ENCODE measurements at places on chromosomes 7 and 10.

GRCh38 chr7:99653754-99654153 lies 26.0 kb downstream of the CYP3A5 start:
- no peak for DNase-seq

DNA sequence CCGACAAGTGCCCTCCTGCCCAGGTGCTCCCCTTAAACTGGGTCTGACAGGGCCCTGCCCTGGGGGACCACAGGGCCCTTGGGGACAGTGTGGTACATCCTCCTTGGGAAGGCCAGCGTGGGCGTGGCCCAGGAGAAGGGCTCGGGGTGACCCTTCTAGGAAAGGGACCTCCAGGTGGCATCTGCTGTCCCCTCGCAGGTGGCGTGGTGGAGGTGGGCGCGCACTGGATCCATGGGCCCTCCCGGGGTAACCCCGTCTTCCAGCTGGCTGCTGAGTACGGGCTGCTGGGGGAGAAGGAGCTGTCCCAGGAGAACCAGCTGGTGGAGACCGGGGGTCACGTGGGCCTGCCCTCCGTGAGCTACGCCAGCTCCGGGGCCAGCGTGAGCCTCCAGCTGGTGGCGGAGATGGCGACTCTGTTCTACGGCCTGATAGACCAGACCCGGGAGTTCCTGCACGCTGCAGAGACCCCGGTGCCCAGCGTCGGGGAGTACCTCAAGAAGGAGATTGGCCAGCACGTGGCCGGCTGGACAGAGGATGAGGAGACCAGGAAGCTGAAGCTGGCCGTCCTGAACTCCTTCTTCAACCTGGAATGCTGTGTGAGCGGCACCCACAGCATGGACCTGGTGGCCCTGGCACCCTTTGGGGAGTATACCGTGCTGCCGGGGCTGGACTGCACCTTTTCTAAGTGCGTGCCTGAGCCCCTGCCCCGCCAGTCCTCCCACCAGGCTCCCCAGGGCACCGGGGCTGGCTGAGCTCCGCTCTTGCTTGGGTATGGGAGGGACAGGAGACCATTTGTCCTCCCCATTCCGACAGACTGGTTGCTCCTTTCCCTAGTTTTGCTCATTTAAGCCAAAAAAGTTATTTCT lies 972 bp downstream of the PAOX start:
- DNase-seq = peak; percentile 11

DNA sequence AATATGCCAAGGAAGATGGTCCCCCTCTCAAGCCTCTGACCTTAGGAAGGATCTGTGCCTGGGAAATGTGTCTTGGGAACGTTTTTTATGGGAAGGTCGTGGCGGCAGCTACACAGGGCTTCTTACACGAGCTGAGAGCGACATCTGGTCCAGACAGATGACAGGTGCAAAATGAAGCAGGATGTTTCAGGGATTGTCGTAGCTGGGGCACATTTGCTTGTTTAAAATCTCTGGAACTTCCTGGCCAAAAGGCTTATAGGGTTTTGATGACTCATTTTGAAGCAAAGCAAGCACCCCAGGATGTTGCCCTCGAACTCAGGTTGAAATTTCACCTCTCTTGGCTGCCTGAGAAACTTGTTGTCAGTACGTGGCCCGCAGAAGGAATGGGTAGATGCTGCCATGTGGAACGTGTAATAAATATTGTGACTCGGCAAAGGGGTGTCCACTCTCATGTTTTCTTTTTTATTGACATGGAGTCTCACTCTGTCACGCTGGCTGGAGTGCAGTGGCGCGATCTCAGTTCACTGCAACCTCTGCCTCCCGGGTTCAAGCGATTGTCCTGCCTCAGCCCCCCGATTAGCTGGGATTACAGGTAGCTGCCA lies 117.5 kb downstream of the CAMK1D start:
- DNase-seq = no peak

- no peak for DNase-seq
Measured at GRCh38 chr10:50554995-50555568, 68.7 kb downstream of the SGMS1 start.

DNA sequence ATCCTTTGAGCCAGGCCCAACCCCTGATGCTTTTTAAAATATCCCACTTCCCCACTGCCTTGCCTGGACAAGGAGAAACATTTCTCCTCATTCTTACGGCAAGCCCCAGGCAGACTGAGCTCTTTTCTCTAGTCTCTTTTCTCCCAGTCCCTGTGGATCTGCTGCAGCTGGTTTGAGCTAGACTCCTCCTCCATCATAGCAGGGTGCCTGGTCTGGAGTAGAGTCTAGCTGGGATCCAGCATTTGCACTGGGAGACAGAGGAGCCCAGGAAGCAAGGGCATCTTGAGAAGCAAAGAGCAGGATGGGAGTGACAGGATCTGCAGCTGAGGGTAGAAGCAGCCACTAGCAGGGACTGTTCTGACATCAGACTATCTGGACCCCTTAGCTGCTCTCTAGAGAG lies 562.3 kb upstream of the COBL start:
- DNase-seq = no peak

- no peak for DNase-seq
Measured at GRCh38 chr7:128017460-128017859, 13.8 kb downstream of the LRRC4 start.

GRCh38 chr7:4744391-4745264 lies 30.8 kb upstream of the AP5Z1 start:
- peak; percentile 80 for DNase-seq

DNA sequence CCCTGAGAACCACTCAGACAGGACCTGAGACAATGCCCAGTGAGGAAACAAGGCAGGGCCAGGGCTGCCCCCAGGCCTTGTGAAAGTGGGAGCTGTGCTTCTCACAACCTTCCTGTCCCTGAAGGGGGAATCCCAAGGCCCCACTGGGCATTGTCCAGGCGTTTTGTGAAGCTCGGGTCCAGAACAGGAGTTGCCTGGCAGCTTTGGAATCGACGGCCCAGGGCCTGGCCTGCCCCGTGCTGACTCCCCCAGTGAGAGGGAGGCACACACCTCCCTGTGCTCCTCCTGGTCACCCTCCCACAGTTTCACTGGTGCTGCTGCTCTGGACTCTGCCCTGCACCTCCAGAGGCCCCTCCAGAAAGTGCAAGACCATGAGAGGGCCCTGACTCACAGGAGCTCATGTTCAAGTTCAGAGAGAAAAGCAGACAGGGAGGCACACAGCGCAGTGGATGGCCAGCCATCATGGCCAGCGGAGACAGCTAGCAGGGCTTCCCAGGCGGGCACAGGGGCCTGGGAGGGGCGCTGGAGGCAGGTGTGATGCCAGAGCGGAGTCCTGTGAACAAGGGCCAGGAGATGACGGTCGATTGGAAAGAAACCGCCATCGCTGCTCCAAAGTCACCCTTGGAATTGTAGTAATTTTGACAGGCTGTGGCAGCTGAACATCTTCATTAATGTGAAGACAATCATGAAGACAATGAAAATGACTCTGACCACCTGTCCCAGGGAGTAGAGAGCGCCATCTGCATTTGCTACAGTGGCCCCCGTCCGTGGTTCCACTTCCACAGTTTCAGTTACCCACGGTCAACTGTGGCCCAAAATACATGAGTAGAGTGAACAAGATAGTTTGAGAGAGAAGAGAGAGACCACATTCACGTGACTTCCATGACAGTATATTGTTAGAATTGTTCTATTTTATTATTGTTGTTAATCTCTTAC lies 103.7 kb downstream of the MKI67 start:
- no peak for DNase-seq

DNA sequence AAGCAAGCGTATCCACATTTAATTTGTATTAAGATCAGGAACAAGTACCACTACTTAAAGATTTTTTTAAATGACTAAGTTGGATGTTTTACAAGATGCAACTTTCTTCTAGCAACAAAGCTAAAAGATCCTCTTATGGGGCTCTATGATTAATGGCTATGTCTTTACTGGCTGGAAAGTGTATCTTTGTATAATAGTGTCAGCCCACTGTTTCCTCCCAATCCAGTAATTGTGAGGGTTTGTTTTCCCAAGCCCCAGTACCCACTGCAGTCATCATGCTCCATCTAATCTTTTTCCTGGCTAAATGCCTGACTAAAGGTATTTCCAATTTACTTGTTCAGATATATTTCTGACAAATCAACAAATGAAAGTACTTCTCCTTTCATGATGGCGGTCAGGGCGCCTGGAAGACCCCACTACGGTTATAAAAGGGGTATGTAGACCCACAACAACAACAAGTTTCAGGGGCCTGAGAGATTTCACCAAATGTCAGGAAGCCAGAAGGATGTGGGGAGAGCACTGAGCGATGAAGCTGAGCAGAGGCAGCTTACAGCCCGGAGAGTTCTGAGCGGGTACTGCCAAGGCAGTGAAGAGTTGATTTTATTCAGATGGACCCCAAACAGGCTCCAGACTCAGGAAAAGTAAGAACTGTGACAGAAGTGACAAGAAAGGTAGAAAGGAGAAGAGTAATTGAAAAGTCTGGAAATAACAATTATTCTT lies 222.6 kb upstream of the KLF14 start:
- no peak for DNase-seq

- DNase-seq = no peak
Measured at GRCh38 chr10:58064714-58065528, 202.8 kb downstream of the IPMK start.

DNA sequence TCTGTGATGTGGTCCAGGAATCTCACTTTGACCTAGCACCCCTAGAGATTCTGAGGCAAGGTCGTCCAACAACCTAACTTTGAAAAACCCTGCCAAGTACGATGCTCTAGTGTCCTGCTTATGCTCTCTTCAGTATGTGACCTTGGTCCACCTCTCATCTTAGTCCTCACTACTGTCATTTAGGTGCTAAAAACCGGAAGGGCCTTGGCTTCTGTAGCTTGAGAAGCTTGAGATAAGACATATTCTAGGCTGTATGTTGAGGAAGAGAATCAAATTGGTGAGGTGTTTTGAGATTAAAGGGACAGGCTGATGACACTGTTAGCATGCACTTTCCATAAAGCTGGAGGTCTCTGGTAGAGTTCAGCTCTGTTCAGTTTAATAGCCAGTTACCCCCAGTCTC lies 57.0 kb upstream of the MTPN start:
- no peak for DNase-seq

GRCh38 chr7:33771422-33771821 lies 133.9 kb upstream of the BMPER start:
- DNase-seq = no peak

DNA sequence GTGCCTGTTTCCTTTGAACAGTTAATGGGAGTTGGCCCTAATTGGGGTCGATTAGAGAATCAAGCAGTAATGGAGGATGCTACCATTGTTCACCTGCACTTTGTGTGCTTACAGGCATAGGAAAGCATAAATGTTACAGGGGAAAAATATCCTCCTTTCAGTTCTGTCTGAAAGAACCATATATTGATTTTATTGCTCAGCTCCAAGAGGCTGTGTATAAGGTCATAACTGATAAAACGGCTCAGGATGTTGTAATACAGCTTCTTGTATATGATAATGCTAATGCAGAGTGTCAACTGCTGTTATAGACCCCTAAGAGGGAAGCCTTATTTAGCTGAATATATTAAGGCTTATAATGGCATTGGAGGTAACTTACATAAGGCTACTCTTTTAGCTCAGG lies 32.9 kb upstream of the AKR1C2 start:
- DNase-seq = no peak

GRCh38 chr7:156379324-156380070 lies 261.1 kb upstream of the RNF32 start:
- DNase-seq = no peak

DNA sequence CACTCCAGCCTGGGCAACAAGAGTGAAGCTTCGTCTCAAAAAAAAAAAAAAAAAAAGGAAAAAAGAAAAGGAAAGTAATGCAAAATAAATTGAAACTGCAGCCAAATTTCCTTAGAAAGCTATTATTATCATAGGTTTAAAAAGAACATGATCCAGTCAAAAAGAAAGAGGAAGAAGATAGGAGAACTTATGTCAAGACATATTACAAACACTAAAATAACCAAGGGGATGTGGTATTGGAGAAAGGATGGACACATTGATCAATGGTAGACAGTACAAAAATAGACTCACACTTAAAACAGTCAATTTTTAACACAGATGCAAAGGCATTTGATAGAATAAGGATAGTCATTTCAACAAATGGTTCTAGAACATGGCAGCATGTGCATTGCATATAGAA lies 27.3 kb upstream of the PFKP start:
- no peak for DNase-seq

- DNase-seq = no peak
Measured at GRCh38 chr10:13658871-13659685, 72.3 kb downstream of the PRPF18 start.

DNA sequence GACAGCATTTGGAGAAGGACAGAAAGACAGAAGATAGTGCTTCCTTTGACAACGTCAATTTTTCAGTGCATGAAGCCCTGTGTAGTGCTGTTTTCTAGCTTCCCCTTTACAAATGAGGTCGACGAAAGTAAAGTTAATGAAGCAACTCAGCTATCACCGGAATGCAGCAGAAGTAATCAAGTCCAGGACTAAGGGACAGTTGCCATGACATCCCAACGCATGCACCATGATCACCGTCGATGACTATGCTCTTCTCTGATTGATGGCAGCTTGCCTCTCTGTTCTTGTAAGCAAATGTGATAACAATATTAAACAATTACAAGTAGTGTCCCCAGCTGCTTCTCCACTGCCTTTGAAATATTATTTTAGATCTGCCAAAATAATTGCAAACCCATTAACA lies 205.8 kb downstream of the FRMD4A start:
- DNase-seq = no peak

- DNase-seq = peak; percentile 72
Measured at GRCh38 chr10:101050208-101051069, 11.3 kb upstream of the KAZALD1 start.

- DNase-seq = no peak
Measured at GRCh38 chr10:6140965-6141295, 52.1 kb downstream of the RBM17 start.

DNA sequence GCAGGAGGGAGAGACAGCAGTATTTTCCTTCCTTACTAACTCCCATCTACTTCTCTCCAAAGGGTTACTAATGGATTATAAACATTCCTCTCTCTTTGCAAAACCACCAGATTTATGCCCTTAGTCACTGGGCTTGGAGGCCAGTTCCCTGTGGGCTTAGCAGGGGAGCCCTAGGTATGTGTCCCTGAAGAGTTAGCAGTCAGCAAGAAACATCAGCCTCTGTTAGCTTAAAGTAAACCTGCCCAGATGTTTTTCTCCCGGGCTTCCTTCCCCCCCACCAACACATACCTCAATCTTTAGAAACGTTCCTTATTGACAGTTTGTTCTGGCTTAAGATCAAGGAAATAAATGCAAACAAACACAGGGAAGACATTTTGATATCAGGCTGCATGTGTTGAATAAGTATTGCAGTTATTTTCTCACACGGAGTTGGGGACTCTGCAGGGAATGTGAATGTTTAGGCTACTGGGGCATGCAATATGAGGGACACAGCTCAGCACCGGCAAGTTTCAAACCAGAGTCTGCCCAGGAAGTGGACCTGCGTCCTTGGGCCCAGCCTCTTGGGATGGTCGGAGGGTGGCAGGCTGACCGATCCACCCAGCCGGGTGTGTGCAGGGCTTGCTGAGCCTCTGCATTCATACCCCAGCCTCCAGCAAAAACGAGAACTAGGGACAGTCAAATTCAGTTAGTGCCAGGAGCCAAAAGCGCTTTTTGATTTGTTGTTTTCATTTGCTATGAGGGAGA lies 252.0 kb upstream of the GRB10 start:
- DNase-seq = no peak
